ENCODE measurements at places on chromosomes 13 and 19.
A peak's percentile ranks its signal among the peaks of the same experiment; 100 is the strongest.

DNA sequence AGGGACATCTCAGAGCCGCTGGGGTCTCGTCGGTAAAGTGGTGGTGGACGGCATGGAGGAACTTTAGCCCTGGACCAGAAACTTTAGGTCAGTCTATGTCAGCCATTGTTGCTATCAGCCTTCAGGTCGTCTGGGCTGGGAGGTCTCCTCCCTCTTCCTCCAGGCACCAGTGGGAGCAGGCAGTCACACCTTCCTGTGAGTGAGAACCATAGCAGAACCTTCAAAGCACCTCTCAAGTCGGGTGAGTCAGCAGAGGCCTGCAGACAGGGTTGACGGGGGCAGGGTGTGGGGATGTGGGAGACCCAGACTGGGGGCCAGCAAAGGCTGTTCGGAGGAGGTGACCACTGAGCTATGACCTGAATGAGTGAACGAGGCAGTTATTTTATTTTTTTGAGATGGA lies 15.4 kb upstream of the SBNO2 start:
- no peak for DNase-seq

GRCh38 chr13:33508060-33508459 lies 222.5 kb upstream of the STARD13 start:
- no peak for DNase-seq

- DNase-seq = no peak
Measured at GRCh38 chr13:75512253-75512652, 25.4 kb downstream of the COMMD6 start.

DNA sequence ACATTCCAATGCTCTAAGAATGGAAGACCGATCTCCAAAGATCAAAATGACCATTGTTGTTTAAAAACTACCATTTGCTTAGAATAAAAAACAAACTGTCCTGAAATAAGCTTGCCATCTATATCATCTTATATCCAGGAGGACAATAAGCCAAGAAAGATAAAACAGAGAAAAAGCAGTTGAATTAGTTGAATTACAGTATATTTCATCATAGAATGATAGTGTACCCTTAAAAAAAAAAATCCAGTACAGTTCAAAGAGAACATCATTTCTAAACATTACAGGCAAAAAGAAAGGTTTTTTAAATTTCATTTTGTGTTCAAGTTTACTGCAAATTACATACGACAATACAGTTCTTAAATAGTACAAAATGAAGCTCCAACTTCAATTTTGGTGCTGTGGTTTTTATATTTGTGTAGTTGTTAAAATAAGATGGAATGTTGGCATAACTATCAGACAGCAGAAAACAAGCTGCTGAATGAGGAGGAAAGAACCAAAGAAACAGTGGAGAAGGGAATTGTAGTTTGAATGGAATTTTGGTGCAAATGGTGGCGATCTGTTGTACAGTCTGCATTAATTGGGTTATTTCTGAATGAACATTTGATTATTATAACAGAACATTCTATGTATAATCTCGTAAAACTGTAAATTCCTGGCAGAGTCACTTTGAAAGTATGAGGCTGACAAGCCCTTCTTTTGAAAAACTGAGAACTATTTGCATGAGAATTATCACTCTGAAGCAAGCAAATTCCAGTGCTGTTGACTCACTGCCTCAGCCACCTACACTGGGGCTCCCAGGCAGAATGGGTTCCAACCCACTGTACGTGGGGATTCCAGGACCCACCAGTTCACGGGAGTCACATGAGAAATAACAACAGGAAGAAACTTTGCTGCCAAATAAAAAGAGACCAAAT lies 37.7 kb downstream of the LHFPL6 start:
- peak; percentile 35 for DNase-seq

DNA sequence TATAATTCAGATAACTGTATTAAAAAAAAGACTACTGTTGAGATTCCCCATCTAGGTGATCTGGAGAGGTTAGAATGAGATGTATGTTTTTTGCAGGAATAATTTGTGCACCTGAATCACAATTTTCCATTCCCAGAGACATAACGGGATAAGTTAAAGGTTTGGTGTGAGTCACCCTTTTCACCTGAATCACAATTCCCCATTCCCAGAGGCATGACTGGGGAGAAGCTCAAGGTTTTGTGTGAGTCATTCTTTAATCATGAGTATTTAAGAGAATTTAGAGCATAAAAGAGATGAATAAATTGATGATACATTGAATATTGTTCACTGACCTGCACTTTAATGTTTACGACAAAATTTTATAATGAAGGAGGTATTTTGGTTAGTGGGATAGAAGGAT lies 9.0 kb downstream of the OR7A5 start:
- DNase-seq = no peak

- no peak for DNase-seq
Measured at GRCh38 chr13:99974939-99975561, 3.5 kb upstream of the ZIC5 start.

DNA sequence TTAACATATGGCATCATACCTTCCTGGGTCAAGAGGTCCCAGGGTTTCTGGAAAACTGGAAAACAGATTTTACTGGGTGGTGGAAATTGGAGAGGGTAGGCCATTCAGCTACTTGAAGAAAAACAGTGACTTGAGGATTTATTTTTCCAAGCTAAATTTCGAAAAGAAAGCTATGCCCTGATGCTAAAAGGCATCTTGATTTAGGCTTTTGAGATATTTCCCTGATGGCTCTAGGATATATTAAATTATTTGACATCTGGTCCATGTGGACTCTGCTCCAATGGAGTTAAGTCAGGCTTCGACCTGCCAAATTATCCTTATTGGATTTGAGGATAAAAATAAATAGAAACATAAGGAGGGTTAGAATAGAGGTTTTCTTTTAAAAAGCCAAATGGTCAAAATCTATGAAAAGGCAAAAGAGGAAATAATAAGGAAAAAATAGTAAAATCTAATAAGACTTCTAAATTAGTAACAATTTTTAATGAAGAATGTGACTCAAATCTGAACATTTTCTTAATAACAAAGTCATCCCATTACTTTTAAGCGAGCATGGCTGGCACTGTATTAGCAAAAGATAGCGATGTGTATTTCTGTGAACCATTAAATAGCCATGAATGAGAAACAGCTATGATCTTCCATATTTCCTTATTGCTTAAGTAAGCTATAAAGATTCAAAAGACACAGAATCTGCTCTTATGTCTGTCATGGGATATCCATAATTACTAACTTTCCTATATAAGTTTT lies 190.0 kb upstream of the MIR17HG start:
- no peak for DNase-seq

GRCh38 chr13:45167611-45168554 lies 33.0 kb downstream of the KCTD4 start:
- no peak for DNase-seq

- no peak for DNase-seq
Measured at GRCh38 chr19:53659292-53659691, 27.5 kb downstream of the DPRX start.

DNA sequence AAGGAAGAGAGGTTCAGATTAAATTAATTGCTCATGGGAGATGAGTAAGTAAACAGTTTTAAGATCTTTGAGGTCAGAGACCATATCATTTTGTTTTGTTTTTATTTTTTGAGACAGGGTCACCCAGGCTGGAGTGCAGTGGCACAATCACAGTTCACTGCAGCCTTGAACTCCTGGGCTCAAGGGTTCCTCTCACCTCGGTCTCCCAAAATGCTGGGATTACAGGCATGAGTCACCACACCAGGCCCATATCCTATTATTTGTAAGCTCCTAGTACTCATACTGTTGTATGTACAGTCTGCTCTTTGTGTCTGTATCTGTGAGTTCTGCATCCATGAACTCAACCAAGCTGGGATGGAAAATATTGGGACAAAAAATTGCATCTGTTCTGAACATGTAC lies 6.0 kb upstream of the RASL11A start:
- no peak for DNase-seq

DNA sequence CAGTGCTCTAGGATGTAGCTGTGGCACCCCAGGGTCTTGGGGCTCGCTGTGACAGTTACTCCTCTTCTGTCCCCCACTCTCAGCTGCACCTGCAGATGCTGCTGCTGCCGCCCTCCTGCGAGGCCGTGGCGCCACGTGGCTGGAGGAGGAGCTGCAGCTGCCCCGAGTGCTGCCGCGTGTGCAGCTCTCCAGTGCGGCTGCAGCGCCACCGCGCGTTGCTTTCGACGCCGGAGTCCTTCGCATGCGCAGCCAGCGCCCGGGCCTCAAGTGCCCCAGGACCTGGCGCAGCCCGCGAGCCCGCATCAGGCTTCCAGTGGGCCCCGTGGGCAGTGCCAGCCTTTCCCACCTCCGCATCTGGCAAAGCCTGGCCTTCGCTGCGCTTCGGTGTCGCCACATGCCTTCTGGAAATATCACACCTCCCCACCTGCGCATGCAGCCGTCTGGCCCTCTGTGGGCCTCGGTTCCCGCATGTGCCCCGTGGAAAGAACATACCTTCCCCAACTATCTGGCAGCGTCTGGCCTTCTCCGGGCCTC lies 692 bp upstream of the ZNF580 start:
- DNase-seq = peak; percentile 11

- no peak for DNase-seq
Measured at GRCh38 chr19:42052241-42052863, 17.7 kb downstream of the GRIK5 start.
